Liver (tissue), 10 donors: ENCODE measurements at places on chromosomes 16 and 17.
A peak's percentile ranks its signal among the peaks of the same experiment; 100 is the strongest.

GRCh38 chr16:80006241-80007215 is 406.0 kb upstream of the MAF start:
- H3K36me3 ChIP-seq = no peaks in the 10 kb centered on the region
- no peak overlapping the region for H3K4me3 ChIP-seq
- no peaks in the 10 kb centered on the region for H3K27me3 ChIP-seq
- H3K4me1 ChIP-seq = no peaks in the 10 kb centered on the region

DNA sequence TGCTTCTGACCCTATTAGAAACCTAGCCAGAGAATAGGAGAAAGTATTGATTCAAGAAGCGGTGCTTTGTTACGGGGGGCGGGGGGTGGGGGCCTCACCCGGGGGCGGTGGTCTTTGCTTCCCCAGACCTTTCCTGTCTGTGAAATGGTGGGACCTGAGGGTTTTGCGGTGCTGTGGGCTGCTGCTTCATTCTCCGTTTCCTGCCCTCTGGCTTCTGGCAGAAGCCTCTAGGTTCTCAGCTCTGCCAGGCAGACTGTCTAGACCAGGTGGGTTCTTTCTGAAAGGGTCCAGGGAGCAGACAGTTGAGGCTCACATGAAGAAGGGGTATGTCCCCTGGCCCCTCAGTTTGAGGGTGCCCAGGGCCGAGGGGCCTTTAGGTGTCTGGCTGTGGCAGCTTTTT is 14.0 kb downstream of the GSE1 start:
- H3K4me1 ChIP-seq = peaks cover 17% of the 10 kb centered on the region
- no peak for DNase-seq
- no peak overlapping the region for H3K27ac ChIP-seq
- no peak overlapping the region for H3K4me3 ChIP-seq
- no peaks in the 10 kb centered on the region for H3K27me3 ChIP-seq

- H3K4me3 ChIP-seq = peak overlapping the region; percentile 100
- H3K36me3 ChIP-seq = no peaks in the 10 kb centered on the region
- H3K27me3 ChIP-seq = no peaks in the 10 kb centered on the region
- peak overlapping the region; percentile 95 for H3K27ac ChIP-seq
- peaks cover 10% of the 10 kb centered on the region for H3K4me1 ChIP-seq
- DNase-seq = peak; percentile 63
These were observed 698 bp downstream of the UBE2G1 start for GRCh38 chr17:4365628-4366326.

DNA sequence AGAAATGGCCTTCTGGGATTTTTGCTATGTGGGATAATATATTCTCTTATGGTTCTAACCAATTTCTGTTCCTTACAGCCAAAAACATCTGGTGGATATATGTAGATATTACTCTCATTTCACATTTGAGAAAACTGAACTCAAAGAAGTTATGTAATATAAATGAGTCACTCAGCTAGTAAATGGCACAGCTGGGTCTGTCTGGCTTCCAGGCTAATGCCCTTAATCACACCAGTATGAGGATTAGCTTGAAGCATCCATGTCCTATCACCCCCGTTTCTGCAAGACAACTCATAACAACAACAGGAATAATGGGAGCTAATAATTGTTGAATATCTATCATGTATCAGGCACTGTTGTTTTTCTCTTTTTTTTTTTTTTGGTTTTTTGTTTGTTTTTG is 34.4 kb upstream of the USP7 start:
- no peaks in the 10 kb centered on the region for H3K36me3 ChIP-seq
- H3K4me1 ChIP-seq = no peaks in the 10 kb centered on the region
- no peak overlapping the region for H3K4me3 ChIP-seq
- DNase-seq = no peak
- no peaks in the 10 kb centered on the region for H3K27me3 ChIP-seq

GRCh38 chr17:17888821-17889220 is 52.0 kb upstream of the SREBF1 start:
- H3K36me3 ChIP-seq = peaks cover 2% of the 10 kb centered on the region
- H3K27me3 ChIP-seq = no peaks in the 10 kb centered on the region
- no peaks in the 10 kb centered on the region for H3K4me1 ChIP-seq
- no peak overlapping the region for H3K4me3 ChIP-seq
- no peak overlapping the region for H3K27ac ChIP-seq

- no peak for DNase-seq
- no peak overlapping the region for H3K4me3 ChIP-seq
- no peaks in the 10 kb centered on the region for H3K27me3 ChIP-seq
- no peaks in the 10 kb centered on the region for H3K4me1 ChIP-seq
- H3K27ac ChIP-seq = no peak overlapping the region
- H3K36me3 ChIP-seq = no peaks in the 10 kb centered on the region
These were observed 74.5 kb downstream of the RPGRIP1L start for GRCh38 chr16:53629151-53629550.

DNA sequence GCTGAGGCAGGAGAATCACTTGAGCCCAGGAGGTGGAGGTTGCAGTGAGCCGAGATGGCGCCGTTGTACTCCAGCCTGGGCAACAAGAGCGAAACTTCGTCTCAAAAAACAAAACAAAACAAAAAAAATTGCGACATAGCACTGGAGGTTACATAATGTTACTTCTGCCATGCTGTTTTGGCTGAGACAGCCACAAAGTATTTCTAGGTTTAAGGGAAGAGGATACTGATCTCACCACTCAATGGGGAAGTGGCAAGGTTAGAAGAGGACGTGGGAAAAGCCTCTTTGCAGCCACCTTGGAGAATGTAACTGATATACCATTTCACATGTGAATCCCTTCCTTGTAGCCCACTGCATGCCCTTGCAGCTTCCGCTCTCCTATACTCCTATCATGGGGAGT is 131.2 kb upstream of the NLRP1 start:
- H3K27me3 ChIP-seq = no peaks in the 10 kb centered on the region
- DNase-seq = no peak
- H3K4me1 ChIP-seq = no peaks in the 10 kb centered on the region
- no peak overlapping the region for H3K27ac ChIP-seq
- H3K4me3 ChIP-seq = no peak overlapping the region

DNA sequence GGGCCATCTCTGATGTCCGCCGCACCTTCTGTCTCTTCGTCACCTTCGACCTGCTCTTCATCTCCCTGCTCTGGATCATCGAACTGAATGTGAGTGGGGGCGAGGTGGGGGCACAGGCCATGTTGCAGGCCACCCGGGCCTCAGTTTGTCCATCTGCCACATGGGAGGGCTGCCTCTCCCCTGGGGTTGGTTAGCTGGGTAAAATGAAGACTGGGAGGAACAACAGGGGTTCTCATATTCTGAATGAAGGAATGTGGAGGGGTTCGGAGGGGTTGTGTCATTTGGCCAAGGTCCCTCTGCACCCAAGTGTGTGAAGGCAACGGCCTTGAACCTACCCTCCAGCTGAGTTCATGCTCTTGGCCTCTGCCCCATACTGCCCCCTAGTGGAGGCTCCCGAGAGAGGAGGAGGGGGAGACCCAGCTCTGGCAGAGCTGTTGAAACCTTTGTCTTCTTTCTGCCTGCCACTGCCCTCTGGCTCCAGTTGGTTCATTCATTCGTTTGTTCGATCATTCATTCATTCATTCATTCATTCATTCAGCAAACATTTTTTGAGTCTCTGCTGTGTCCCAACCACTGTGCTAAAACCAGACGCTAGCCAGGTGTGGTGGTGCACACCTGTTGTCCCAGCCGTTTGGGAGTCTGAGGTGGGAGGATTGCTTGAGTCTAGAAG is 11.4 kb upstream of the TCAP start:
- H3K4me3 ChIP-seq = no peak overlapping the region
- peak; percentile 85 for DNase-seq
- H3K4me1 ChIP-seq = peaks cover 3% of the 10 kb centered on the region
- H3K36me3 ChIP-seq = no peaks in the 10 kb centered on the region
- H3K27ac ChIP-seq = no peak overlapping the region
- no peaks in the 10 kb centered on the region for H3K27me3 ChIP-seq
